Right forelimb (tissue), 1 donor: ENCODE measurements at places on chromosomes 2 and 18.

- DNase-seq = peak; percentile 60
These were observed 580 bp downstream of the TMEM163 start for GRCh38 chr2:134718023-134718816.

- DNase-seq = no peak
These were observed 8.2 kb upstream of the CHRNA1 start for GRCh38 chr2:174772472-174772801.

- DNase-seq = no peak
These were observed 24.2 kb upstream of the ZDBF2 start for GRCh38 chr2:206250041-206250897.

DNA sequence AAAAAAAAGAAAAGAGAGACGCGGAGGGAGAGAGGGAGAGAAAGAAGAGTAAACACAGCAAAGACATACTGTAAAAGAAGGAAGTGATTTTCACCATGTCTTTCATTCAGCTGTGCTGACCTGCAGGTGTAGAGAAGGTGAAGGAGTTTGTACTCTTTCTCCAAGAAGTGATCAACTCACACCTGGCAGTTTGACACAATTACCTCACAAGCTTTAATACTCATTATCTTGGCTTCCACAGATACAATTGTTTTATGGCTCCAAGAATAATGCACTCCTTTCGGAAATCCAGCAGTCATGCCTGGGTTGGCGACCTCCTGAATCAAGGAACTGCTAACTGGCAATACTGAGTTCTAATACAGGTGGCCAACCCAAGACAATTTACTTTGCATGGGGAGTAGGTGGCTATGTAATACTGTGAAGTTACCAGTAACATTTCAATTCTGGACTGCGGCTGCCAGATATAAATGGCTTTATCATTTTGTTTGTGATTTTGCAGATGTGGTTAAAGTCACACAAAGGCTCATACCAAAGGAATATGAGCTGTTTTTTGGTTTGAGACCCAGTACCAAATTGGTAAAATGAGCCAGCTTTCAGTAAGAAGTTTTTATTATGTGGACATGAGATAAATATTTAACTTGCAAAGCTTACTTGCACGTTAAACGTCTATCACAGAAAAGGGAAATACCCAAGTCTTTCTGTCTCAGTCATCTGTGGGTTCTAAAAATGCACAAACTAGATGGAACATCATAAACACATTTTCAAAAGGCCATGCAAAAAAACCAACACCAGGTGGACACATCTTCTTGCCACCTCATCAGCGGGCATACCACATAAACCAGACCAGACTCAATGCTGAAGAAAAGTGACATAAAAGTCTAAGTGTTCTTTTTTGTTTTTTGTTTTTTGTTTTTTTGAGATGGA, 69.3 kb downstream of the NCKAP5 start:
- DNase-seq = no peak

DNA sequence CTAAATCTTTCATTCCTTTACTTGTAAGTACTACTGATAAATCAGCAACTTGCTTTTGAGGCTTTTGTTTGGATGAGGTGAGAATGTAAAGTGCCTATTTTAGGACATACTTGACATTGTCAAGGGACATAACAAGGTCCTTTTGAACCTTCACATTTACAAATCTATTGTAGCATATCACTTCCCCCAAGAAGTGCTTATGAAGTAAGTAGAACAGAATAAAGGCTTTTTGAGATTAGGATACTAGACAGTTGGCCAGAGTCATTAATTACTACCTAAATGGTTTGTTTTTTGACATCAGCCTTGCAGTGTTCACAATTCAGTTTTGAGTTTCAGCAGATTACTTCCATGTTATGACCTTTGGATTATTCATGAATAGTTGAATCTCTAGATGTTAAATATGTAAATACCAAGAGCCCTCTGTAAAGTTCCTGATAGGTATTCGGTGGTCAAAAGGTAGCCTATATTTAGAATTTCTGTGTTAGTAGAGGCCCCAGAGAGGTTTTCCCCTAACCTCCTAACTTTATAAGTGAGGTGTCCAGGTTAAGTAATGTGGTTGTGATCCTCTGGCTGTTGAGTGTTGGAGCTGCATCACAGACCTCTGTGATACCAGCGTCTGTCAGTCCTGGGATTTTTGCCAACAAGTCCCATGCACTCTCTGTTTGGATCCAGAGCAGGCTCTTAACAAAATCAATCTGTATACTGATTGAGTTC, 67.2 kb downstream of the LCLAT1 start:
- no peak for DNase-seq

- DNase-seq = no peak
These were observed 100.4 kb upstream of the ZBTB14 start for GRCh38 chr18:5395860-5396448.

GRCh38 chr2:168622559-168622958, 166.5 kb downstream of the CERS6 start:
- DNase-seq = no peak

DNA sequence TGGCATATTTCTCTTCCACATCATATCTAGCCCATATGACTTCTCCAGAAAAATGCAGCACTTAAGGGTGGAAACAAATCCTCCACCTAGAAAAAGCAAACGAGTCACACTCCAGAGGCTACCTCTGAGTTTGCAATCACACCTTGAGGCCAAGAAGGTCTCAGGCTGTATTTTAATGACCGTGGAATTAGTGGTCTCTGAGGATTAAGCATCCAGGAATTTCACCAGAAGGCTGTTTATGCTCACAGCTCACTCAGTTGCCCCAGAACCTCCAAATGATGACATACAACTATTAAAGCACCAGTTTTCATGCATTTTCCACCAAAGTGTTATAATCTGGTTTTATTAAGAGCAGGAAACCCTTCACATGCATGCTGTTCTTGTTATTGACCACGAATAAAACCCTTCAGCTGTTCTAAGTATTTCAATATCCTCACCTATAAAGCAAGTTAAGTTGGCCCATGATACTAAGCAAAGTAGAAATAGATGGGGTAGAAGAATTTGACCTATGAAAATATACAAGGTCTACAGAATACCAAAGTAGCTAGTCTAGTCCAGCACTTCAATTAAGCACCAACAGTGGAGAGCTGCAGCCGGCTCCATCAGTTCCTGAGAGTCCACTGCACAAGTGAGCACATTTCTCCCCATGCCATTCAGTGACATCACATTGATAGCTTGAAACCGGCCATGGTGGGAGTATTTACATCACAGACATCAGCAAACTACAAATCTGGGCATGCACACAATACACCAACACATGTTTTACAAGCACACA, 39.5 kb upstream of the SLC14A1 start:
- no peak for DNase-seq

DNA sequence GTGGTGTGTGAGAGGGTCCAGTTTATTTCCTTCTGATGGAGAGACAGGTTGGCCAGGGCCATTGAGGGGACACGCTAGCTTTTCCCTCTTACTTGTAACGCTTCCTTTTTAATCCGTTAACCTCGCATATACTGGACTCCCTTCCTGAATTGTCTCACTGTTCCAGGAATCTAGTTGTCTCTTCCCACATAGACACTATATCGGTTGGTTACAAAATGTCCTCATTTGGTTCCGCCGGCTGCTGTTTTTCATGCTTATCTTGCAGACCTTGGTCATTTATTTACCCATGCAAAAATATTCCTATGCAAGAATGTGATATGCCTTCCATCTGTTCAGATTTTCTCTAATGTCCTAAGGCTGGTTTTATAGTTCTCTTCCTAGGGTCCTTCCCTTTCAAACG, 35.0 kb downstream of the NEURL3 start:
- no peak for DNase-seq

- DNase-seq = no peak
These were observed 142.8 kb upstream of the ID2 start for GRCh38 chr2:8538931-8539621.

- no peak for DNase-seq
These were observed 243.3 kb downstream of the LOXHD1 start for GRCh38 chr18:46413684-46414083.

- DNase-seq = no peak
These were observed 8.0 kb upstream of the KDM3A start for GRCh38 chr2:86433137-86433536.

GRCh38 chr2:183898641-183899040, 699.7 kb upstream of the ZNF804A start:
- no peak for DNase-seq

DNA sequence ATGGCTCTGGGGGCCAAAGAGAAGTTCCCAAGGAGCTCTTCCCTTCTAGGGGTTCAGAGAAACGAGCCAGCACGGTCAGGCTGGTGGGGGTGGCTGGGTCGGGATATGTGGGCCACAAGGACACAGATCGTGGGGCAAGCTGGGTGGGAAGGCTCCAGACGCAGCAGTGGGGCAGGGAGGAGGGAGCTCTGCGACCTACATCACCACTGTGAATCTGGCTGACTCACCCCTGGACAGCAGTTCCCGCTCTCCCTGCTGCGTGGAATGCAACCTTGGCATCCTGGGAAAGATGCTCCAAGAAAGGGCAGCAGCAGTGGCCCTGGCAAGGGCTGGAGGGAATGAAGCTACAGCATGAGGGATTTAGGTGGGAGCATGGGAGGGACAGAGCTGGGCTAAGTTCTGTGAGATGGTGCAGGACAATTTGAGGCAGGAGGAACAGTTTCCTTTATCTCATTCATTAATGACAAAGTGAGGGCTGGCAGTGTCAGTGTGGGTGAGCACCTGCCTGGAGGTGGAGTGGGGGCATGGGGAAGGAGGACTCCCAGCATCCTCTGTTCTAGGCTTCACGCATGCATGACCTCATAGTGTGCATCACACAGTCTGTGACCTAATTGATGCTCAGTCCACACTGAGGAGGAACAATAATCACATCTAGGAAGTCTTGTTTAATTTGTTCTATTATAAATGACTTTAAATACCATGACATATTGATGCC, 25.0 kb downstream of the CELF4 start:
- DNase-seq = no peak

DNA sequence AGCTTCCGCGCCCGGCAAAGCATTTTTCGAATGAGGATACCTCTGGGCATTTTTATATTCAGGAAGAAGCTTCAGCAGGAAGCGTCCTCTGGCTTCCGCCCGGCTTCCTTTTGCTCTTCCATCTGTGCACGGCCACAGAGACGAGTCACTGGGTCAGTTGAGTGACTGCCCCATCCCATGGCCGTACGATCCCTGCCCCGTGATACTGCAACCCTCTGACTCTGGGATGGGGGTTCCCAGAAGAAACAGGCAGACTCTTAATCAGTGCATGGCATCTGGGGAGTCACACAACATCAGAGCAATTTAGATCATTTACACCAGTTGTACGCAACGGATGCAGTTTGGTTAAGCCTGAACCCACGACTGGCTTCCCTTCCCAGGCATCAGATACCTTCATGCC, 40.9 kb downstream of the SLC4A3 start:
- DNase-seq = peak; percentile 24

DNA sequence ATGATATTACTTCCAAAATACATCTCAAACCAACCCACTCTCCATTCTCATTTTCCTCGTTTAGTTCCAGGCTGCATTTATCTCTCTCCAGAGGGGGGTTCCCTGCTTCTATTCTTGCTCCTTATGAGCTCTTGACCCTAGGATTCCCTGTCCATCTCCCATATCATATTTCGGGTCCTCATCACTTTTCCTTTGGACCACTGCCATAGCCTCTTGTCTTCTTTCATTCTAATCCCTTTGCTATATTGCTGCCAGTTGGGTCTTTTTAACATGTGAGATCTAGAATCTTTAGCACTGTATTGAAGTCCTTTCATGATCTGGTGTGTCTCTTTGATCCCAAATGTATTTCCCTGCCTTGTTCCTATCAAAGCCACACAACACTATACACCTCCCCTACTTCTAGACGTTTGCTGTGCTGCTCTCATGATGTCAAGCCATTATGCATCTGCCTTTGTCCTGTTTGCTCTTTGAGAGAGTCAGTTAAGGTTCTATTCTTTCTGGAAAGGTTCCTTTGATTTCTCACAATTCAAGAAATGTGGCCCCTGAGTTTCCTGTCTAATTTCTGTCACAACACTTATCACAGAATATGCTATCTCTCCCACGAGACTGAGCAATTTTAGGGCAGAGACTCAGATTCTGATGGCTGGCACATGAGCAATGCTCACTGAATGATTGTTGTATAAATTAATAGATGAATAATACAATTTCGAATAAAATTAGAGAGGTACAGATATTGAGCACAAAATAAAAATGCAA, 43.2 kb upstream of the SESTD1 start:
- DNase-seq = no peak

- no peak for DNase-seq
These were observed 87.2 kb upstream of the ZNF532 start for GRCh38 chr18:58777471-58777870.

DNA sequence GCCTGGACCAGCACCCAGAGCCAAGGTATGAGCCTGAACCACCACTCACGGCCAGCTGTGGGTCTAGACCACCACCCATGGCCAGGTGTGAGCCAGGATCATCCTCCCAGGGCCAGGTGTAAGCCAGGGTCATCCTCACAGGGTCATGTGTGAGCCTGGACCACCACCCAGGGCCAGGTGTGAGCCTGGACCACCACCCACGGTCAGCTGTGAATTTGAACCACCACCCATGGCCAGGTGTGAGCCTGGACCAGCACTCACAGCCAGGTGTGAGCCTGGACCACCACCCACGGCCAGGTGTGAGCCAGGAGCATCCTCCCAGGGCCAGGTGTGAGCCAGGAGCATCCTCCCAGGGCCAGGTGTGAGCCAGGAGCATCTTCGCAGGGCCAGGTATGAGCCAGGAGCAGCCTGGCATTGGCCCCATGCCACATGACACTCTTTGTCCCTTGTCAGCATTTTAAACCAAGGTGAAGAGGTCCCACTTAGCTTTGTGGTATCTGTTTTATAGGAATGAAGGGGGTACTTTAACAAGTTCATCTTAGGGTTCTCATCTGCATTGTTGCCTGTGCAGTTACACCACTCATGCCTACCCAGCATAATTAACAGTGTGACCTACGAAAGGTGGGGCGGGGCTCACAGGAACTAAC, 71.2 kb downstream of the AGAP1 start:
- DNase-seq = no peak

- no peak for DNase-seq
These were observed 57.9 kb downstream of the NXPH2 start for GRCh38 chr2:138722316-138722715.

- no peak for DNase-seq
These were observed 81.9 kb upstream of the TXNDC2 start for GRCh38 chr18:9803698-9804516.

DNA sequence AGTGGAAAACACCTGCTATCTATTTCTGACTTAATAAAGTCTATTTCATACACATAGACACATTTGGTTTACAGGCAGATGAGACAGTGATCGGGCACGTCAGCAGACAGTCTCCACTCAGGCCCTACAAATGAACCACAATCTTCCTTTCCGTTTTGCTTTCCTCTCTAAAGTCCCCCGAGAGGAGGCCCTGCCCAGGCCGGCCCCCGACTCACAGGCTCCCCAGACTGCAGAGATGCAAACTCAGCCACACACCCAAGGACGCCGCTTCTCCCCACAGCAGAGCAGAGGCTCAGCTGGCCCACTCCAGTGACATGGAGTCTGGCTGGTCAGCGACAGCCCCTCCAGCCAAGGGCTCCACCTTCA, 9.3 kb upstream of the MTERF4 start:
- no peak for DNase-seq

GRCh38 chr2:149677416-149677815, 89.8 kb upstream of the MMADHC start:
- no peak for DNase-seq
